ENCODE measurements at places on chromosomes 1 and 21.

DNA sequence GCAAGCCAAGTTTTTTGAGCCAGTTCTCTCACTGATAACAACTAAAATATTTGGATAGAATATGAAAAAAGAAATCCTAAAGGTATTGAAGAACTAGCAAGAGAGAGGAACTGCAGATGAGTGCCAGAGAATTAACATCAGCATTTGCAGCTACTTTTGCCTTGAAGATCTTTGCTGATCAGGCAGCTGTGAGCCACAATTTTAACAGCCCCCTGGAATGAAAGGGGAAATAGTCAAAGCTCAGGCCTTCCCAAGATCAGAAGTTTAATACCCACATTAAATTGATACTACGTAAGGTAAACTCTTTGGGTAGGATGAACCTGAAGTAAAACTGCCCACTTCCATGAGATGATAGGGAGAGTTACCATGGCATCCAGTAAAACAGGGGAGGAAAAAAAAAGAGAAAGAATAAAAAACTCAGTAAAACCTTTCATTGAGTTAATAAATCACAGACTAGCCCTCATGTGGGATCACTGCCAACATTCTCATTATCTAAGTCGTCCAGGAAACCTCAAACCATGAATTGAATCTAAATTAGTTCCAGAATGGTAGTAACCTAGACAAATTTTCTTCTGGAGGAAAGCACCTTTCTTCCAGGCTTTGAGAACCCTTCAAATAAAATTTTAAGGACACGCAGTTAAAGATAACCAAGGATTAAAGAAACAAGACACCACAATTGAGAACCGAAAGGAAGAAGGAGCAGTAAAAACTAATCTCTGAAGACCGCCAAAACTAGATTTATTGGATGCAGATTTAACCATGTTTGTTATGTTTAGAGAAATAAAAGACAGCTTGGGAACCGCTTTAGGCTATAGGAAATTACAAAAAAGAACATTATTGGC lies 28.3 kb downstream of the SCP2 start:
- peak; percentile 56 for DNase-seq

- no peak for DNase-seq
Measured at GRCh38 chr1:186699519-186699918, 19.3 kb upstream of the PTGS2 start.

DNA sequence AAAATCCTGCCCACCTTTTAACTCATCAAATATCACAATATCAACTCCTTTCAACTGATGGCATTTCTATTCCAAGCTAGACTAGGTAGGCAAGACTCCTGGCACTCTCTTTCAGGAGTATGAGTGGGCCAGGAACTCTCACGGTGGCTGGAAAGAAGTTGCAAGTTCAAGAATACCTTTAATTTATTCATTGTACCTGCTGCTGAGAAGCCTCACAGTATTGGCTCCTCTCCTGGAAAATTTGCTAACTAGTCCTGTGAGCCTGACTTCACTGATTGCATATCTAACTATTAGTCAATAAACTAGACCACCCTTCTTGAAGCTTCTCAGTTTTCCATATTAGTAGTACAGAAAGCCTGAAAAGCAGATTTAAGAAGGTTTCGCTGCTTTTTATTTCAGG lies 120.2 kb downstream of the DUSP10 start:
- no peak for DNase-seq

DNA sequence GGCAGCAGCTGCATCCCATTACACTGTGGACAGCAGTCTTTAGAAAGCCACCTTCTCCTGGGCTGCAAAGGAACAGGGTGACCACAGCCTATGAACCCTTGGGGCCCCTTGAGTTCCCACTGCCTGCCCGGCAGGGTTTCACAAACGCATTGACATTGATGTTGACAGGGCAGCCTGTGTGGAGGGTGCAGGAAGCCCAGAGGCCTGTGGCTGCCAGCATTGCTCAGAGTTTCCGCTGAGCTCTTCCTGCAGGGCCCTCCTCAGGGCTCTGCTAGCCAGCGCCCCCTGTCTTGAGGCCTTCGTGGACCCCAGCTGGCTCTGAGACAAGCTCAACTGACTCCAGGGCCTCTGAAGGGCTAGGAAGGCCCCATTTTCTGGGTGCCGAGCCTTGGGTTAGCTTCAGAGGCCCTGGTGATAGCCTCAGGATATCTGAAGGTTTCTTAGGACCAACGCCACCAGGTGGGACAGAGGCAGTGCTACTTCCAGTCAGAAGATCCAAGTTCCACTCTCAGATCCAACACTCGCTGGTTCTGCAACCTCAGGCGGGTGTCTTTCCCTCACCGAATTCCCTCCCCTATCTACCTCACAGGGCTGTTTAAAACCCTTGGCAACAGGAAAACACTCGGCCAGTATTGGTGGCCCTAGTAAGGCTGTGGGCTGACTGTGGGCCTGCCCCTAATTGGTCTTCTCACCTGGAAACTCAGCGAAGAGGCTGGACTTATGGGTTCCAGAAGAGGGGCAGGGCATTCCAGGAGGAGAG lies 27.2 kb upstream of the EPS8L3 start:
- peak; percentile 58 for DNase-seq

DNA sequence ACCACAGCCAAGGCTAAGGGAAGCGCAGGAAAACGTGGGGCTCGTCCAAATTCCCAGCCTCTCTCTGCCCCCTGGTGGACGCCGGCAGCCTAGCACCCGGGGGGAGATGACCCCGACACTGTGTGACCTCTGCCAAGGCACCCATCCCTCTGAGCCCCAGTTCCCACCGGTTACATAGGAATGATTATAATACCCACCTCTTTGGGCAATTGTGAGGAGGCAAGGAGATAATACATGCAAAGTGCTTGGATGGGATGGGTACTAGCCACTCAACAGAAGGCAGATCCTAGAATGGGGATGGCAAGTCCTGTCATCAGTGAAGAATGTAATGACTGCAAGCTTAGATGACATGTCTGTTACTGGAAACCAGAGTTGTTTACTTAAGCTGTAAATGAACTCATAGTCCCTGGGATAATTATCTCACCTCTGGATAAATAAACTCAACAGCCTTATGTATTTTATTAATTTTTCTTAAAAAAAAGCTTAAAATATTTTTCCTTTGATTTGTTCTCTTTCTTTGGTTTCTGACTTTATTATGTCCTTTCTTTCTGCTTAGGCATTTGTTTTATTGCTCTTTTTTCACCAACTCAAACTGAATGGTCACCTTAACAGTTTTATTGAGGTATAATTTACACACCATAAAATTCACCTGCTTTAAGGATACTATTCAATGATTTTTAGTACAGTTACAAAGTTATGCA lies 11.3 kb upstream of the BMP8B start:
- DNase-seq = peak; percentile 72

- DNase-seq = no peak
Measured at GRCh38 chr1:119472819-119473175, 34.2 kb upstream of the HSD3B1 start.

DNA sequence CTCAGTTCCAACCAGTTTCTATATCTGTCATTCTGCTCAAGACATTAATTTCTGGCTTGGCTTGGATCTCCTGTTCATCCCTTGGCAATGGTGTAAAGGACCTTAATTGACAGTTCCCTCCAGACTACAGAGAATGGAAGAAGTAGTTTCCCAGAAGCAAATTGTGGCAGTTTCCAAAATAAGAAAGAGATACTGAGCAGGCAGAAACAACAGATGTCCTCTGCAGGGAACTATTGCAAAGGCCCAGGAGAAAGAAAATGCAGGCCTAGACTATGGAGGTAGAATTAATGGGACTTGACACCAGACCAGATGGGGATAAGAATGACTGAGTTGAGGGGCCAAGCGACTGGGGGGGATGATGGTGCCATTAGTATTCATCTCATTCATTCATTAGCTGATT lies 6.1 kb upstream of the AK2 start:
- no peak for DNase-seq

DNA sequence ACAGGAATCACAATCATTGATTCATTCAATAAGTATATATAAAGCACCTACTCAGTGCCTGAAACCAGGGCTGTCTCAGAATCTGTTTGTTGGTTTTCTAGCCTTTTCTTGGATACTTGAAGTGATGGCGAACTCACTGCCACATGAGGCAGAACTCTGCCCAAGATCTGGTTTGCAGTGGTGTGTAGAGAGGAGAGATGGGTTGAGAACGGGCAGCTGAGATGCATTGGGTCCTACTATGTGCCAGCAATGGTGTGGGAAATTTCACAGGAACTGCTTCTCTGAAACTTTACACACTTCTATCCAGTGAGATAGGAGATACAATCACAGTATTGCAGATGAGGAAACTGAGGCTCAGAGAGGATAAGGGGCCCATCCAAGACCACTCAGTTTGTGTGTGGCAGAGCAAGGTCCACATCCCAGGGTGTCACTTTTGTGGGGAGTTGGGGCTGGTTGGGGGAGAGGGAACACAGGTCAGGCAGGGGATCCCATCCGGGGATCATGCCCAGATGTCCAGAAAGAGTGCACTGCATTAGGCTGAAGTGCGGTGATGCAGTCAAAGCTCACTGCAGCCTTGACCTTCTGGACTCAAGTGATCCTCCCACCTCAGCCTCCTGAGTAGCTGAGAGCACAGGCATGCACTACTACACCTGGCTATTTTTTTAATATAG lies 83.7 kb upstream of the IFFO2 start:
- no peak for DNase-seq

DNA sequence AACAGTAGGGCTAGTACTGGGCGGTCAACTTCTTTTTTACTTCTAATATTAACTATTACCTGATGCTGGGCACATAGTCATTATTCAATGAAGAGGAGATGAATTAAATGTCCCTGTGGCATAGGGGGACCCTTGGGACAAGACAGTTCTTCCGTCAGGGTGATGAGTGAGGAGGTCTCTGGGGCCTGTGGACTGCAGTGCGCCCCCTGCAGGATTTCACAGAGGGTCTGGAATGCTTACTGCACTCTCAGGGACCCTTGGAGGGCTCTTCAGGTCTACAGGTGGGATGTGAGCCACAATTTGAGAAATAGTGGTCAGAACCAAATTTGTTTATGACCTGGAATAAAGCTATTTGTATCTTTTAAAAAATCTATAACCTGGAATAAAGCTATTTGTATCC lies 149.4 kb downstream of the FAM78B start:
- DNase-seq = no peak

GRCh38 chr1:160907976-160908375 lies 23.0 kb upstream of the ITLN1 start:
- DNase-seq = no peak

DNA sequence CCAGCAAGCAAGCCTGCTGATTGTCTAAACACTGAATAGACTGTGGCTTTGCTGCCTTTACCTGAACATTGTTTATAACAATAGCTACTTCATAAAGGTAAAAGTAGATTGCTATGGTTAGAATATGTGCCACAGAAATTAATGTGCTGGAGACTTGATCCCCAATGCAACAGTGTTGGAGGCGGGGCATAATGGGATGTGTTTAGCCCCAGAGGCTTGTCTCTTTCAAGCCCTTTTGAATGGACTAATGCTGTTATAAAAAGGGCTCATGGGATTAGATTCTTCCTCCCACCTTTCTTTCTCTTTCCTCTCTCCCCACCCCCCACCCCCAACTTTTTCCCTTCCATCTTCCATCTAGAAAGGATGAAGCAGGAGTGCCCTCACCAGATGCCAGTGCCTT lies 80.2 kb upstream of the PPP2R5A start:
- no peak for DNase-seq

DNA sequence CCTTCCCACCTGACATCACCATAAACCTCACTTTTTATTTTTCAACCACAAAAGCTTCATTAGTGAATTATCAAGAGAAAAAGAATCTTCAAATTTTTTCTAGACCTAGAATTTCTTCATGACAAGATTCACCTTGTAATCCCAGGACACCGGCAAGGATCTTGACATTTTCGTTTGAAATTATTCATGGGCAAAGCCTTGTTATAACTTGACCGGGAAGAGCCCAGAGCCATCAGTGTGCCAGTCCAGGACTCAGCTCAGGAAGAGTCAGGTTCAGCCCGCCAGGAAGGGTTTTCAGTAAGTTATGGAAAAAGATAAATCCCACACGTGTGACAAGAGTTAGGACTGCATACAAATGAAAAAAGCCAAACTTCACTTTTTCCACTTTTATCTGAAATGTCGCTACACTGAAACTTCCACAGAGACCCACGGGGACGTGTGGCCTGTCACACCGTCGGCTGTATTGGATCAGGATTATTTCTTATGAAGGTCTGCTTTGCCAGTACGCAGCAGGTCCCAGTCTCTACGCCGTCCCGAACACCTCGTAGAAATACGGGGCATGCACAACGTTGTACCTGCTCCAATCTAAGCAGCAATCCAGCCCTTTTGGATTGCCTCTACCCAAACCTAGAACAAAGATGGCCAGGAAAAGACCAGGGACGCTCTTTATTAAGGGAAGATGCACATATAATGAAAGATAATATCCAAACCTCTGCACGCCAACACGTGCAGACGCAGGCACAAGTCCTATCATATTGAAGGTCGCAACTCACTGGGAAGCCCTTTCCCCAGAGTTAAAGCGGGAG lies 916 bp downstream of the F3 start:
- no peak for DNase-seq

- DNase-seq = no peak
Measured at GRCh38 chr1:70092526-70092925, 112.9 kb downstream of the LRRC40 start.

DNA sequence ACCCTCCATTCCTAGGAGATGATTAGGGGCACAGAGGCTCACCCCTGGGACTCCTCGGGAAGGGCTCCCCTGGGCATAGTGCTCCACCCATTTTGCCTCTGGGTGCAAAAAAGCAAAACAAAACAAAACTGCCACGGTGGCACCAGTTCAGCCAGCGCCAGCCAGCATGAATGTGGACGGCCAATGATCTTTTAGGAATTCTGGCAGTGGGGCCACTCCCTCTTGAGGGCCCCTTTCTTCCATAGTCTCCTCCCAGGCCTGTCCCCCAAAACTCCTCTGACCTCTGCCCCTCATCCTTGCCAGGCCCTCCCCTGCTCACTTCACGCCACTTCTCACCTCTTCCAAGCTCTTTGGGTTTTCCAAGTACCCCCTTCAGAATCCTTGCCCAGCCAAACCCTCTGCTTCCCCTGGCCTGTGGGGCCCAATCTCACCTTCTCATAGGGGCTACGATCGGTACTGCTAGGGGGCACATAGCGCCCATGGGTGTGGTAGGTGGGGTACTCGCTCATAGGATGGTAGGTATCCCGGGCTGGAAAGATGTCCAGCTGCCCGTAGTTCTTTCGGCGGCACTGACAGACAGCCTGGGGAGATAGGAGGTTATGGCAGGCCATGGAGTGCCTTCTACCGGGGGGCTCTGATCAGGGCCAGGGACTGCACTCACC lies 13.3 kb downstream of the TRIM46 start:
- DNase-seq = no peak

DNA sequence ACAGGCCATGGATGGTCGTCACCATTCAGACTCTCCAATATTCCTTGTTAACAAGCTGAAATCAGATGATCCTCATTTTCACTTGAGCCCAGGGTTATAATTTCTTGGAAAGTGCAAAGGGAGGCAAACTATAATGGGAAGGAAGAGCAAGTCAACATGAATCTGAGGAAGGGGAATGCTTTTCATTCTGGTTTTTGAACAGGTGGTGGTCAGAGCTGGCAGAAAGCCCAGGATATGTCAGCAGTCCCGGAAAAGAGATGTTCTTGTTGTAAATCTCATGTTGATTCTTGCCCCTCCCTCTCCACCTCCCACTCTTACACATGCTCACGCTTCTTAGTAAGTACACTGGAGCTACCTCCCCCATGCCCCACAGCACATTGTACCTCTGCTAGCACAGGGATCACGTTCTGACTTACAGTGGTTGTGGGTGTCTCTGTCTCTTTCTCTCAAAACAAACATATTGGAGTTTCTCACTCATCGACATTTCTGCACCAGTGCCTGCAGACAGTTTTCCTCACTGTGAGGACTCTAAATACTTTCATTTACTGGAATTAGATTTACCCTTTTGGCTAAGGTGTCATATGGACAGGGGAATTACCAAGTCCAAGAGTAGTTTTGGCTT lies 77.6 kb downstream of the XCL2 start:
- no peak for DNase-seq

Data from SJSA1 (cell line).